AG08395 (cell line): ENCODE measurements at places on chromosomes 13 and 19.
A peak's percentile ranks its signal among the peaks of the same experiment; 100 is the strongest.

DNA sequence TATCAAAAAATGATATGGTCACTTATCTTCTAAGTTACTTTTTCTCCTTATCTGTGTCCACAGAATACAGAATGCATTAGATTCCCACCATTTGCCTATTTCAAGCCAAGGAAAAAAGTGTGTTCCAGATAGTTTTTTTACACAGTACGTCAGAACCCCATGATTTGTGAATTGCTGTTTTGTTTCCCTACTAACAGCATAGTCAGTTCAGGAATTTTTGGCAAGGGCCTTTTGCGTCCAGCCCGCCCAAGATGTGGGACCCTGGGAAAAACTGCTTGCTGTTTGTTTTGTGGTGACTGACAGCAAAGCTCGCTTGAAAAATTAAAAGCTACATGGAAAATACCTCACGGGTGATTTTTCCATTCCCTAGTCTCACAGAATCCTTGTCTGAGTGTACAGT, 20.4 kb upstream of the FAM216B start:
- no peak for DNase-seq

- no peak for DNase-seq
Observed at GRCh38 chr19:29483641-29483920, 42.2 kb upstream of the VSTM2B start.

DNA sequence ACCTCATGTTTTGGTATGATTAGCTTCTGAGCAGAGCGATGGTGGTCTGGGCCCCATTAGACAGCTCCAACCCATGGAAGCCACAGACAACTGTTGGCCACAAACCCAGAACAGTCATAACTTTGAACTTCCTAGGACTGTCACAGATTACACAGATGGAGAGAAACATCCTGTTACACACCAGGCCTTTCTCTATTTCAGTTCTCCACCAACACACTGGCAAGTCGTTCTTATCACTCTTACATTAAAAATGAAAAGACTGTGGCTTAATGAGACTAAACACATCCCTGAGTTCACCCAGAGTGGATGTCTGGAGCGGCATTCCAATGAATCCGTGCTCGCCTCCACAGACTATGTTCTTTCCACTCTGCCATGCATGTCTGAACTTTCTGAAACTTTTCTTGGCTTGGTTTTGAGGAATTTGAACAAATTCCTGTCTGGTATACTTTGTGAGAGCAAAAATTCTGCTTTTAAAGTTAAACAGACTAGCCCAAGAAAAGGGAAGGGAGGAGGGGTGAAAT, 109.1 kb downstream of the NALCN start:
- peak; percentile 74 for DNase-seq

GRCh38 chr19:7265963-7266362, 28.3 kb downstream of the INSR start:
- DNase-seq: no peak

DNA sequence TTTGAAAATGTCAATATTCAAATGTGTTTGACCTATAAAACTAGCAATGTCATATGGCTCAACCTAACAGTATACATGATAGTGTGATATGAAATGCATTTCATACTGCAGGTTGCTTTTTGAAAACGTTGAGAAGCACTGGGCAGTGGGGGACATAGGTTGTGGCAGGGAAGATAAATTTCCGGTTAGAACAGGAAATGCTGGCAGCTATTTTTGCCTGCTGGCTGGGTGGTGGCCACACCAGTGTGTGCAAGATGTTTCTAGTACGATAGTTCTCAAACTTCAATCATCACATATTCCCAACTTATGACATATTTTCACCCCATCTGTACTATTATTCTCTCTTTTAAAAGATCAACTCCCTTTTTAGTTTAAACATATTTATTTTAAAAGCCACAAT, 17.2 kb downstream of the FXYD5 start:
- DNase-seq: no peak

DNA sequence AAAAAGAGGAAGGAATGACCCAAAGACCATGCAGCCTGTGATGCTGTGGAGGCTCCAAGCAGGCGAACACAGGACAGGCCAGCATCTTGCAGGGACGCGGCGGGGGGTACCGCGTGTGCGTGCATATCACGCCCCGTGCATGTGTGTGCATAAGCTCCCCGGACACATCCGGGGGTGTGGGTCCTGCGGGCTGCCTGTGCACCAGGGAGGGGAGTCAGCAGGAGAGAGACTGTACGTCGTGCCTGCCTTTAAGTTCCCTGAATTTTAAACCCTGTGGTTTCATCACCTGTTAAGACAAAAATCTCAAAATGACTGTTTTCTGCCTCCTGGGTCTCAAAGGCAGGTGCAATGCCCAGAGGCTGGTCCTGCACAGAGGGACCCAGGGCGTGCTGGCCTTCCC, 16.6 kb downstream of the ADAT3 start:
- no peak for DNase-seq

- DNase-seq: no peak
Observed at GRCh38 chr13:74103196-74103595, 31.0 kb downstream of the KLF12 start.

GRCh38 chr13:111659219-111659775, 338.9 kb downstream of the TEX29 start:
- no peak for DNase-seq

DNA sequence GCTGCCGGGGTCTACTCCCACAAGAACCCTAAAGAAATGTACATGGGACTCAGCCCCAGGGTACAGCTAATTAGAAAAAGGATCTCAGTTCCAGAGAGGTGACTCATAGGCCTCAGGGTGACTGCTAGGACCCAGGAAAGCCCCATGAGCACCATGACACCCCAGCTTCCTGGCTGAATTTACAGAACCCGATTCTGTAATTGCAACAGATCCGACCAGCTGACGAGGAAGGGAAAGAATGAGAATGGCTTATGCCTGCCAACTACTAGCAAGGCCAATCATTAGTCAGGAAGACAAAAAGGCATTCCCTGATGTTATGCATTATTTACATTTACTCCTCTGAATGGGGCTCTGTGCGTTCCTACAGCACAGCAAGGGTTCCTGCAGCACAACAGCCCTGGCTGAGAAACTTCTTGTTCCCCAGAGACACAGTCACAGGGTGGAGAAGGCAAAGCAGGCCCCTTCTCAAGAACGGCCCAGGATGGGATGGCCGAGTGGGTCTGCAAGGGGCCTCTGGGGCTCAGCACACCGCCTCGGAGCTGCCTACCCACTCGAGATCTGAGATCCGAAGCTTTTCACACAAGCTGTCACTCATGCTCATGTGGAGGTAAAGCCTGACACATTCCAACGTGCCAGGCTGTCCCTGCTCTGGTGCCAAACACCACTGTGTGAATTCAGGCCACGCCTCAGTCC, 27.2 kb downstream of the PBX4 start:
- peak; percentile 98 for DNase-seq

DNA sequence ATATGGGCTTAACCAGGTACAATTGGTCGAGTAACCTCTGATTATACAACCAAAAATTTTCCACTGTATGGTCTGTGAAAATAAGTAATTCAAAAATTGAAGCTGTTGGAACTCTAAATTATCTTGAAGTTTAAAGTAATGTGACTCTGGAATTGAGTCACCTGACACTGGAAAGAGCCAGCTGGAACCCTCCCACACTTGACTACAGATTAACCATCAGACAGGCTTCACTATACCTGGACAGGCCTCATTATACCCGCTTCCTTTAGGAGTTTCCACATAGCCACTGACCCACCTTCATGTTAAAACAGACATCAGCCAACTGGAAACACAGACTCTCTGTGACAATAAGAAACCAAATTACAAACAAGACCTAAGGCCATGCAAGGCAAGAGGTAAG, 1.3 kb downstream of the ZNF433 start:
- DNase-seq: no peak

DNA sequence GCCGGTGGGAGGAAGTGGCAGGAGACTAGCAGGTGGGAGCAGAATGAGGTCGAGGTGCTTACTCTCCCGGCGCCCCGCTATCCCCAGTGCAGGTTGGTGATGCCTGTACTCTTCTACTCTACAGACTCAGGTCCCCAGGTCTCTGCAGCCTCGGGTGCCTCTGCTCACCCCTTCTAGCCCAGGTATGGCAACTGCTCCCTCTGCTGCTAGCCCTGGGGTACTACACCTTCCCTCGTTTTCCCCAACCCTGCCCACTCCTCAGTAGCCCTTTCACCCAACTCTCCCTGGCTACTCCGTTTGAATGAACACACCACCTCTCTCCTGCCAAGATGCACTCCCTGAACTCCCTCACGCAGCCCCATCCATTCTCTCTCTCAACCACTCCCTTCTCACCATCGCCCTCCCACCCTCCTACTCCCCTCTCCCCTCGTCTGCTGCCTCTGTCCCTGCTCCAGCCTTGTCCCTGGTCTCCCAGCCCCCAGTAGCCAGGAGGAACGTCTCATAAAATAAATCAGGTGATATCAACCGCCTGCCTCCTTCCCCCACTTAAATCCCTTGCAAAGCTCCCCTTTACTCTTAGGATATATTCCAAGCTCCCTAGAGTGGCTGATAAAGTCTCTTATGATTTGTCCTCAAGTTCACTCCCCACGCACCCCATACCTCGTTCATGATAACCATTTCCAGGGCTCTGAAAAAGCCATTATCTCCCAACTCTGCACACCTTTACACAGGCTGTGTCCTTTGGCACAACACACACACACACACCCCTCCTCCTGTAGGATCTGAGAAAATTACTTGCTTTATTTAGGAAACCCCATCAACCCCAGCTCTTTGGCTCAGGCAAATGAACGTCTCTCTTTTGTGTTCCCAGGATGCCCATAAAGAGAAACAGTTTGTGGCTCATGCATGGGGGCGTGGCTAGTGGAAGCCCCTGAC, 8.2 kb upstream of the MEIS3 start:
- peak; percentile 67 for DNase-seq

GRCh38 chr13:92991692-92992091, 234.9 kb upstream of the GPC6 start:
- no peak for DNase-seq

DNA sequence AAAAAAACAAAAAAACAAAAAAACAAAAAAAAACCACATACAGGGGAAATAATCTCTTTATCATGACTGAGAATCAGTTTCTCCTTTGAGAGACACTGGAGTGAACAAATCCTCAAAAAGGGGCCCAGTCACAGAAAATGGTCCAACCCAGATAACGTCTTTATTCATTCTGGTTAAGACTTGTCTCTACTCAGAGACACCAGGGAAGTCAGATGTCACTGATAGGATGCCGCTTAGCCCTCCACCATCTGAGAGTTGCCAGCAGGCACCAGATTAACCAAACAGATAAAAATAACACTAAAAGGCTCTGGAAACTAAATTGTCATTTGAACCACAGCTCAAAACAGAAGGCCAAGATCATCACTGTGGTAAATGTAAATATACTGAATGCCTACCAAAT, 1163.4 kb upstream of the ATXN8OS start:
- no peak for DNase-seq

GRCh38 chr19:56177564-56178243, 1.9 kb downstream of the GALP start:
- no peak for DNase-seq

- DNase-seq: no peak
Observed at GRCh38 chr13:77028202-77028601, 1.2 kb upstream of the FBXL3 start.

- peak; percentile 79 for DNase-seq
Observed at GRCh38 chr19:55080121-55080967, 4.7 kb downstream of the EPS8L1 start.

- no peak for DNase-seq
Observed at GRCh38 chr19:1111641-1112267, 8.0 kb downstream of the GPX4 start.

DNA sequence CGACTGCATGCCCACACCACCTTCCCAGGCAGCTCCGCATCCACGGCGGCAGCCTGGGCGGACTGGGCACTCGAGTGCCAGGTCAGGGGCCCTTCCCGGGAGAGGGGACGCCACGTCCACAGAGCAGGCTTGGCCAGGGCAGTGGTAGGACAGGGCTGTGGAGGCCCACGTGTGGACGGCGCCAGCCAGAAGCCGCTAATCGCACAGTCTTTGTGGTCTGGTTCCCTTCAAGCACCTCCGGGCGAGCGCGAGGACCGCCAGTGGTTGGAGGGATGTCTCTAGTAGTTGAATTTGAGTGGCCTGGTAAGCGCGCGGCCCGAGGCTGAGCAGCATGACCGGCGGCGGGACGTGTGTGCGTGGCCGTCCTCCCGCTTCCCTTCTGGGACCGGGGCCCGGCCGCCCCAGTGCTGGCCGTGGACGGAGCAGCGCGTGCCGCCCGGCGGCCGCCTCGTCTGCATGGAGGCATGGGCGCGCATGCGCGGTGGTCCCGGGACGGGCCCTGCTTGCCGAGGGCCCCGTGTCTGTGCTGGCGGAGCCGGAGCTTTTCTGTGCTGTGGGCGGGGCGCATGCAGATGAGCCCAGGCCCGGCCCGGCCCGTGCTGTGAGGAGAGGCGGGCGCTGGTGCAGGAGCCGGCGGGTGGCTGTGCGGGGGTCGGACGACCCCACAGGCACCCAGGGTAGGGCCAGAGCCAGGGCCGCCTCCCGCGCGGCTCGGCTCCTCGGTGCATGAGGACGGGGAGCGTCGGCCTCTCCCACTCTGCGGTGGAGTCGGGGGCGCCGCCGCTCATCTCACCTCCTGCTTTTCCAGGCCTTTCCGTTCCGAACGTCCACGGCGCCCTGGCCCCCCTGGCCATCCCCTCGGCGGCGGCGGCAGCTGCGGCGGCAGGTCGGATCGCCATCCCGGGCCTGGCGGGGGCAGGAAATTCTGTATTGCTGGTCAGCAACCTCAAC, 8.6 kb downstream of the PTBP1 start:
- DNase-seq: no peak

DNA sequence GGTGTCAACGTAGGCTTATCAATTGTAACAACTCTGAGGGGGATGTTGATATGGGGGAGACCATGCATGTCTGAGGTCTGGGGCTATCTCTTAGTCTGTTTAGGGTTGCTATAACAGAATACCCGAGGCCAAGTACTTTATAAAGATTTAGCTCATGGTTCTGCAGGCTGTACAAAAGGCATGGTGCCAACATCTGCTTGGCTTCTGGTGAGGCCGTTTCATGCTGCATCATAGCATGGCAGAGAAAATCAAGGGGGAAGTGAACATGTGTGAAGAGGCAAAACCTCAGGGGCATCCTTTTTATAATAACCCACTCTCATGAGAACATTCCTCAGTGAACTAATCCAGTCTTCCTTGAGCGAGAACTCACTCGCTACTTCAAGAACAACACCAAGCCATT, 353.8 kb downstream of the ENOX1 start:
- DNase-seq: no peak

DNA sequence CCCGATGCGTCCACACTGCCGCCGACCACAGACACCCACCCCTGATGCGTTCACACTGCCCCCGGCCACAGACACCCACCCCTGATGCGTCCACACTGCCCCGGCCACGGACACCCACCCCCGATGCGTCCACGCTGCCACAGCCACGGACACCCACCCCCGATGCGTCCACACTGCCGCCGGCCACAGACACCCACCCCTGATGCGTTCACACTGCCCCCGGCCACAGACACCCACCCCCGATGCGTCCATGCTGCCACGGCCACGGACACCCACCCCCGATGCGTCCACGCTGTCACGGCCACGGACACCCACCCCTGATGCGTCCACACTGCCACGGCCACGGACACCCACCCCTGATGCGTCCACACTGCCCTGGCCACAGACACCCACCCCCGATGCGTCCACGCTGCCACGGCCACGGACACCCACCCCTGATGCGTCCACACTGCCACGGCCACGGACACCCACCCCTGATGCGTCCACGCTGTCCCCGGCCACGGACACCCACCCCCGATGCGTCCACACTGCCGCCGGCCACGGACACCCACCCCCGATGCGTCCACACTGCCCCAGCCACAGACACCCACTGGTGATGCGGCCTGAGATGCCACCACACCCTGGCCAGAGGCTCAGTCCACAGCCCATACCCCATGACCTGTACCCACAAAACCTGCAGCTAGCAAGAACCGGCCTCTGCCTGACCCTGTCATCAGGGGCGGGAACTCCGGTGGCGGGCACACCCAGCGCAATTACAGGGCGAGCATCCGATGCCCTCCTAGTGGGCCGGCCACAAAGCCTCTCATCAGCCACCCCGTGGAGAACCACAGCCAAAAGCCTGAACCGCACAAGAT, 28.4 kb downstream of the RASA3 start:
- no peak for DNase-seq
